Esophagus squamous epithelium (tissue), 5 donors: ENCODE measurements at places on chromosomes 16 and 17. TPM values are rescaled to one million over a fixed set of nuclear protein-coding genes. Genes with fewer than 3 reads are reported as not detected.

GRCh38 chr16:47873434-47873833, 282.4 kb downstream of the ABCC12 start:
- H3K4me1 ChIP-seq: no peaks in the 10 kb centered on the region
- H3K27ac ChIP-seq: no peak overlapping the region
- no peaks in the 10 kb centered on the region for H3K27me3 ChIP-seq
- no peaks in the 10 kb centered on the region for H3K36me3 ChIP-seq
- no peak for DNase-seq

DNA sequence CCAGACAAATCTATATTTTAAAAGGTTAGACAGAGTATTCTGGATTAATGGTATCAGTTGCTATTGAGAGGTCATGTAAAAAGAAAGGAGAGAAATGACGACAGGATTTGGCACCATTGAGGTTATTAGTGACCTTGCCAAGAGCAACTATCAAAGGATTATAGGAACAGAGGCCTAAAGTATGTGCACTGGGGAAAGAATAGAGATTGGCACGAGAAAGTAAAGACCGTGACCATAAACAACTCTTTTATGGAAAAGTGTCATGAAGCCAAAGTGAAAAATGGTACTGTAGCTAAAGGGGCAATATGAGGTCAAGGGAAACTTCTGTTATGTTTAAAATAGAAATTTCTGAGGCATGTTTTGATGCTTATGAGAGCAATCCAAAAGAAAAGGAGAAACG, 115.2 kb upstream of the KIF2B start:
- no peak for DNase-seq
- no peaks in the 10 kb centered on the region for H3K4me1 ChIP-seq
- no peaks in the 10 kb centered on the region for H3K36me3 ChIP-seq
- no peak overlapping the region for H3K27ac ChIP-seq

- no peak overlapping the region for H3K4me3 ChIP-seq
- peaks cover 78% of the 10 kb centered on the region for H3K36me3 ChIP-seq
- no peak overlapping the region for H3K27ac ChIP-seq
Measured at GRCh38 chr17:82767041-82767754, 15.3 kb downstream of the TBCD start.

TMEM88 gene
- total RNA-seq: 1.6 TPM

GRCh38 chr16:85757341-85757822, 6.5 kb upstream of the C16orf74 start:
- H3K4me1 ChIP-seq: peaks cover 5% of the 10 kb centered on the region
- no peaks in the 10 kb centered on the region for H3K36me3 ChIP-seq
- DNase-seq: no peak
- H3K27me3 ChIP-seq: no peaks in the 10 kb centered on the region

DNA sequence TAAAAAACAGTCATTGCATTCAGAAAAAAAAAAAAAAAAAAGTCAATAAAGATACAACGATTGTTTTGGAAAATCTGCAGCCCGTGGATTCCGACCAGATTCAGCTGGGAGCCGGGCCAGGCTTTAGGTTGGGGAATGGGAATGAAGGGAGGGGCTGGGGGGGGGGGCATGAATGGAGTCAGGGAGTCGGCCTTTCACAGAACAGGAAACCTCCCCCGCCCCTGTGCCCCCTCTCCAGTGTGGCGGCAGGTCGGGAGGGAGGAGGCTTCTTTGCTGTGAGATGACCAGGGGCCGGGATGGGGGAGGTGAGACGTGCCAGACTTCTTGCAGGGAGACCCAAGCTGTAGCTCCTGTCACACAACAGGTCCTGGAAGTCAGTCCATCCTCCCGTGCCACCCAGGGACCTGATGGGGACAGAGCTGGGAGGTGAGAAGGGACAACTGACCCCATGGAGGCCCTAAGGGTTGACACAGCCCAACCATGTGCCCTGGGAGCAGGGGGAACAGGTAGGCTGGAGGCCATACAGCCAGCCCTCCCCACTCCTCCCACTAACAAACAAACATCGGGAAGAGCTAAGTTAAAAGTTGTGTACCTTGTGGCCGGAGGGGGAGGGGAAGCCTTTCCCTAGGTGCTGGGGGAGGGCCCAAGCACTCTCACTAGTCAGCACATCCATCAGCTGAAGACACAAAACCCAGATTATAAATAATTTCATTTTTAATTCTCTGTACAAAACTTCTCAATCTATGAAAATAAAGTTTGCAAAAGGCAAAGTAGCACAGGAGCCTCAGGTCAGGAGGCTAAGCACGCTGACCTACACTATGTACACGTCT, 25.2 kb downstream of the SREBF1 start:
- no peak overlapping the region for H3K4me3 ChIP-seq
- no peaks in the 10 kb centered on the region for H3K27me3 ChIP-seq
- H3K36me3 ChIP-seq: peaks cover 27% of the 10 kb centered on the region
- DNase-seq: no peak
- peaks cover 57% of the 10 kb centered on the region for H3K4me1 ChIP-seq
- H3K27ac ChIP-seq: peak overlapping the region; percentile 47

DNA sequence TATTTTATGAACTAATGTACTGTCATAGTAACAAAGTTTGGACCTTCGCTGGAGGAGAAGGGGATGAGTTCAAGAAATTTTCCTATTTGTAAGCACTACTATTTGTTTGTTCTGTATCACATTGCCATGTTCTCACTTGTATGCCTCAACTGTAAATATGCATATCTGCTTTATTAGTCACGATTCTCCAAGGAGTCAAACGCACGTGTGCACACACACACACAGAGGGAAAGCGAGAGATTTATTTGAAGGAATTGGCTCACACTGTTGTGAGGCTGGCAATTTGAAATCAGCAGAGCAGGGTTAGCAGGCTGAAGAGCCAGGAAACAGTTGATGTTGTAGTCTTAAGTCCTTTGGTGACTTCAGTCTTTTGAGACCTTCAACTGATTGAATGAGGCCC, 24.9 kb upstream of the MYH2 start:
- H3K27me3 ChIP-seq: no peaks in the 10 kb centered on the region
- no peaks in the 10 kb centered on the region for H3K36me3 ChIP-seq
- no peaks in the 10 kb centered on the region for H3K4me1 ChIP-seq
- H3K27ac ChIP-seq: no peak overlapping the region
- DNase-seq: no peak

SLC52A1 gene
- total RNA-seq: 1.2 TPM

DNA sequence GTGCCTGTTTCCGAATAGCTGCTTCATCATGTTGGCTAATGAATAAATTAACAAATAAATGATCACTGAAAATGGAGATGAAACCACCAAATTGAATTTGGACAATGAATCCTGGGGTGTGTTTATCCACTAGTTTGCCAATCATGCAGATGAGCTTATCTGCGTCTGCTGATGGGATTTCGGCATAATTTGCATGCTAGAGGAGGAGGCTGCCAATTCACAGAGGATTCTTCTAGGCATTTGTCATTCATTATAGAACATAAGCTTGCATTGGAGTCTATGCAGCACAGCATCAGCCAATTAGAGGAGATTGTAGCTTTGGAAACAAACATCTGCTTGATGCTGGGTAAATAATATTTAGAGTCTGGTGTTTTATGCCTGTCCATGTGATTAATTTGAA, 123.1 kb downstream of the NPIPB5 start:
- peaks cover 46% of the 10 kb centered on the region for H3K27me3 ChIP-seq
- H3K27ac ChIP-seq: no peak overlapping the region
- no peak for DNase-seq
- no peak overlapping the region for H3K4me3 ChIP-seq
- no peaks in the 10 kb centered on the region for H3K36me3 ChIP-seq

- H3K36me3 ChIP-seq: peaks cover 100% of the 10 kb centered on the region
- H3K4me1 ChIP-seq: peaks cover 26% of the 10 kb centered on the region
- DNase-seq: no peak
- H3K27ac ChIP-seq: no peak overlapping the region
Measured at GRCh38 chr17:38892620-38893019, 22.8 kb downstream of the LASP1 start.

- peaks cover 18% of the 10 kb centered on the region for H3K4me1 ChIP-seq
- H3K27ac ChIP-seq: no peak overlapping the region
- H3K27me3 ChIP-seq: no peaks in the 10 kb centered on the region
- no peaks in the 10 kb centered on the region for H3K36me3 ChIP-seq
Measured at GRCh38 chr16:17298238-17298637, 172.5 kb downstream of the XYLT1 start.

GRCh38 chr17:51056813-51057510, 63.7 kb downstream of the SPAG9 start:
- DNase-seq: no peak
- H3K36me3 ChIP-seq: peaks cover 17% of the 10 kb centered on the region
- H3K4me1 ChIP-seq: peaks cover 3% of the 10 kb centered on the region
- H3K27ac ChIP-seq: peak overlapping the region; percentile 74
- H3K27me3 ChIP-seq: no peaks in the 10 kb centered on the region

NEUROD2 gene
- total RNA-seq: not detected

- peaks cover 17% of the 10 kb centered on the region for H3K4me1 ChIP-seq
- no peak for DNase-seq
- H3K36me3 ChIP-seq: peaks cover 88% of the 10 kb centered on the region
- H3K4me3 ChIP-seq: no peak overlapping the region
Measured at GRCh38 chr17:27596566-27597187, 34.3 kb upstream of the LGALS9 start.

GRCh38 chr16:10918294-10919002, 23.8 kb downstream of the DEXI start:
- H3K4me1 ChIP-seq: peaks cover 15% of the 10 kb centered on the region
- peak; percentile 38 for DNase-seq
- H3K4me3 ChIP-seq: peak overlapping the region; percentile 7
- peak overlapping the region; percentile 42 for H3K27ac ChIP-seq

- H3K4me1 ChIP-seq: no peaks in the 10 kb centered on the region
- H3K27ac ChIP-seq: no peak overlapping the region
- no peak for DNase-seq
- H3K4me3 ChIP-seq: no peak overlapping the region
- no peaks in the 10 kb centered on the region for H3K27me3 ChIP-seq
Measured at GRCh38 chr17:72332367-72332766, 211.5 kb downstream of the SOX9 start.

DNA sequence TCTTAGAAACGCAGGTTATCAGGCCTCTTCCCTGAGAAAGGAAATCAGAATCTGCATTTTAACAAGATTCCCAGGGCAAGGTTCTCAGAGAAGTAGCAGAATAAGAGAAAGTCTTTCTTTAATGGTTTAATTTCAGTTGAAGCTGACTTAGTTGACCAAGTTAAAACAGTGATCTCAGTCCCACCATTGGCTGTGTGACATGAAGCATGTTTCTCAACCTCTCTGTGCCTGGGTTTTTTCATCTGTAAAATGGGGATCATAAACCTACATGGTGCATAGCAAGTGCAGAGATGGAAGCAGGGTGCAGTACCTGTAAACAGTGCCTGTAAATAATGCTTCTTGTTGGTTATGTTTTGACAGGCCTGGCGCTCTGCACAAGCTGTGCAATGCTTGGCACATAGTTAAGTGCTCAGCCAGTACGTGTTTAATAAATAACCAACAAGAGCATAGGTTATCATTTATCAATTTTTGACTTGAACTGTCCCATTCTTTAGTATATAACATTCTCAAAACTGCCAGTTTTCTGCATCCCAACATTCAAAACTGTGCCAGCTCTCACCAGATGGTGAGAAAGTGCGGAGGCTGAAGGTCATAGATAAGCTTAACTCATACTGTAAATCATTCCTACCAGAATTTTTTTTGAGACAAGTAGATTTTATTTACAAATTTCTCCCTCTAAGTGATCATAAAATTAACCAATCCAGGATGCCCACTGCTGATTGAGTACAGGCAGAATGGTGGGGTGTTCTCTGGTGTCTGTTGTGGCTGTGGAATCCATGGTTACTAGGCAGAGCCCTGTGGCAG, 6.9 kb downstream of the C17orf67 start:
- no peak overlapping the region for H3K27ac ChIP-seq
- H3K4me3 ChIP-seq: no peak overlapping the region
- H3K4me1 ChIP-seq: peaks cover 7% of the 10 kb centered on the region
- H3K27me3 ChIP-seq: no peaks in the 10 kb centered on the region
- no peak for DNase-seq

DNA sequence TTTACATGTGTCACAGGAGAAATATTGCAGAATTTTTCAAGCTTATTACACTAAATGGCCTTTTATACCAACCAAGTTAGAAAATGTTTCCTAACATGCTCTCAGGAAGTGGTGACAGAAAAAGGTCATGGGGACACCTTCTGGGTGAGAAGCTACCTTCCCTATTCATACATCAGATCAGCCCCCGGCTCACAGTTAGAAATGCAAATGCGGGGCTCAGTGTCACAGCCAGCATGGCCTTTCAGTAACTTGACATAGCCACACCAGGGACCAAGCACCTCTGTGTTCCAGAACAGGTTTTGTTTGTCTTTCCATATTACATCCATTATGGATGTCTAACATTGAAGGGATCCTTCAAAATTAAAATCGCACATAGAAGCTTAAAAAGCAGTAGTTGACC, 59.5 kb downstream of the CHD9NB start:
- H3K4me3 ChIP-seq: no peak overlapping the region
- H3K36me3 ChIP-seq: no peaks in the 10 kb centered on the region
- H3K27me3 ChIP-seq: no peaks in the 10 kb centered on the region
- no peaks in the 10 kb centered on the region for H3K4me1 ChIP-seq
- H3K27ac ChIP-seq: no peak overlapping the region

DNA sequence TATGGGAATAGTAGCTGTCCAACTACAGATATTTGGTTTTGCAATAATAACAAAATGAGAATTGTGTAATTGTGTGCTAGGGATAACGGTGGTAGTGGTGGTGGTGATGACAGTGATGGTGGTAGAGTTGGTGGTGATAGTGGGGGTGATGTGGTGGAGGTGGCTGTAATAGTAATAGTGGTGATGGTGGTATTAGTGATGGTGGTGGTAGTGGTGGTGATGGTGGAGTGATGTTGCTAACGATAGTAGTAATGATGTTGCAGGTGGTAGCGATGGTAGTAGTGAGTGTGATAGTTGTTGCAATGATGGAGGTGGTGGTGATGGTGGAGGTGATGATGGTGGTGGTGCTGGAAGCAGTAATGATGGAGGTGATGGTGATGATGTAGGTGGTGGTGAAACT, 94.4 kb downstream of the HS3ST3B1 start:
- DNase-seq: no peak
- no peak overlapping the region for H3K4me3 ChIP-seq
- no peaks in the 10 kb centered on the region for H3K36me3 ChIP-seq
- H3K27me3 ChIP-seq: no peaks in the 10 kb centered on the region
- no peaks in the 10 kb centered on the region for H3K4me1 ChIP-seq
- H3K27ac ChIP-seq: no peak overlapping the region
